Adipose tissue (tissue), 3 donors: ENCODE measurements at places on chromosomes 2 and 18. TPM values are rescaled to one million over a fixed set of nuclear protein-coding genes. Genes with fewer than 3 reads are reported as not detected.

COL4A3 gene
- polyA plus RNA-seq: 0.78 TPM

BCL2 gene
- 16.2 TPM for polyA plus RNA-seq

SERPINB10 gene
- 0.27 TPM for polyA plus RNA-seq

RNF125 gene
- 9.2 TPM for polyA plus RNA-seq

ANKRD30BL gene
- not detected for polyA plus RNA-seq

ARHGAP28 gene
- 3.1 TPM for polyA plus RNA-seq

FAM237A gene
- not detected for polyA plus RNA-seq

HAUS1 gene
- polyA plus RNA-seq: 11.1 TPM

ATOH8 gene
- polyA plus RNA-seq: 29.5 TPM

GFPT1 gene
- 35.2 TPM for polyA plus RNA-seq

ZNF519 gene
- 1.2 TPM for polyA plus RNA-seq

TEX44 gene
- not detected for polyA plus RNA-seq

CRYBA2 gene
- not detected for polyA plus RNA-seq

HJURP gene
- polyA plus RNA-seq: not detected

SYT4 gene
- polyA plus RNA-seq: 0.43 TPM

NIF3L1 gene
- polyA plus RNA-seq: 17.2 TPM

CPLX4 gene
- polyA plus RNA-seq: not detected

PIEZO2 gene
- polyA plus RNA-seq: 0.91 TPM

TM4SF20 gene
- polyA plus RNA-seq: 0.22 TPM

KCNG2 gene
- 0.05 TPM for polyA plus RNA-seq

UBXN4 gene
- 37.6 TPM for polyA plus RNA-seq

ARL4C gene
- 3.0 TPM for polyA plus RNA-seq

CRYGB gene
- polyA plus RNA-seq: not detected

MOCOS gene
- 4.7 TPM for polyA plus RNA-seq

INHA gene
- 0.56 TPM for polyA plus RNA-seq

CCL20 gene
- 70.1 TPM for polyA plus RNA-seq

TOGARAM2 gene
- polyA plus RNA-seq: 0.31 TPM

GRB14 gene
- polyA plus RNA-seq: 3.0 TPM

KCNS3 gene
- polyA plus RNA-seq: 1.5 TPM

KCTD1 gene
- 12.4 TPM for polyA plus RNA-seq

DNER gene
- 10.8 TPM for polyA plus RNA-seq

SNORC gene
- polyA plus RNA-seq: 0.34 TPM

ABCG5 gene
- not detected for polyA plus RNA-seq

ARHGEF33 gene
- polyA plus RNA-seq: 0.10 TPM

GREB1L gene
- 0.21 TPM for polyA plus RNA-seq

SLC9A2 gene
- 0.59 TPM for polyA plus RNA-seq

IL36B gene
- not detected for polyA plus RNA-seq

GPR55 gene
- 0.11 TPM for polyA plus RNA-seq

RESP18 gene
- not detected for polyA plus RNA-seq

UPP2 gene
- 0.10 TPM for polyA plus RNA-seq

ZC3H6 gene
- 1.00 TPM for polyA plus RNA-seq

MC4R gene
- polyA plus RNA-seq: not detected

APLF gene
- polyA plus RNA-seq: 0.67 TPM

LONRF2 gene
- 1.3 TPM for polyA plus RNA-seq

APOB gene
- polyA plus RNA-seq: 0.12 TPM

ALLC gene
- polyA plus RNA-seq: not detected

DOCK10 gene
- 2.8 TPM for polyA plus RNA-seq

TACR1 gene
- 1.2 TPM for polyA plus RNA-seq

SERPINB3 gene
- polyA plus RNA-seq: 1.1 TPM
